ENCODE measurements at places on chromosomes 7 and 10.

- DNase-seq, result no peak
These were observed 55.5 kb upstream of the CABCOCO1 start for GRCh38 chr10:61606959-61607907.

DNA sequence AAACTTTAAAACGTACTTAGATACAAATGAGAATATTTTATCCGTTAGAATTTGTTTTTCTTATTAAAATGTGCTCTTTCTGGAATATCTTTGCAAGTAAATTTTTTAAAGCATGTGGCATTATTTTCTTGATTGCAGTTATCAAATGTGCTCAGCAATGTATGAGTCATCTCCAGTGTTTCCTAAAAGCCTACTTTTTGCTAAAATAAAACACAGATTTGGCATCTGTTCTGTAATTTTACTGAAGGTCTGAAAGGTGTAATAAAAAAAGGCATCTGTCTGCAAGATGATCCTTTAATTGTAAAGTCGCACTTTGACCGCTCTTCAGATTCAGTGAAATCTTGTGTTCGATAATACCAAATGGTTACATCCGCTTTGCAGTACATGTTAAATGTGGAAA, 3.4 kb downstream of the GNAT3 start:
- no peak for DNase-seq

DNA sequence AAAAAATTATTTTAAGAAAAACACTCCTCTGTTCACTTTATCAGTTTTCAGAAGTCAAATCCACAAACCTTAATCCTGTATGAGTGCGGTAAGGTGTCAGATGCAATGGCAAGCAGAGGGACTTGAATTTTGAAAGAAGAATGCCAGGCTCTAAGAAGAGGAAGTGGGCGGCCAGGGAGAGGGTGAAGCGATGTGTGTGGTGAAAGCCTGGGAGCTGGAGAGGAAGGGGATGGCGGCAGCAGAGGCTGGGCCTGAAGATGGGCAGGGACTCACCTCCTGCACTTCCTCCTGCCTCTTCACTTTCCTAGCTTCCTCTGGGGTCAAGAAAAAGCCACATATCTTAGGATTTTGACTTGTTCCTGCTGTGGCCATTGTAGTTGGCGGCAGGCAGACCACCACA, 609.6 kb downstream of the PARD3 start:
- no peak for DNase-seq

DNA sequence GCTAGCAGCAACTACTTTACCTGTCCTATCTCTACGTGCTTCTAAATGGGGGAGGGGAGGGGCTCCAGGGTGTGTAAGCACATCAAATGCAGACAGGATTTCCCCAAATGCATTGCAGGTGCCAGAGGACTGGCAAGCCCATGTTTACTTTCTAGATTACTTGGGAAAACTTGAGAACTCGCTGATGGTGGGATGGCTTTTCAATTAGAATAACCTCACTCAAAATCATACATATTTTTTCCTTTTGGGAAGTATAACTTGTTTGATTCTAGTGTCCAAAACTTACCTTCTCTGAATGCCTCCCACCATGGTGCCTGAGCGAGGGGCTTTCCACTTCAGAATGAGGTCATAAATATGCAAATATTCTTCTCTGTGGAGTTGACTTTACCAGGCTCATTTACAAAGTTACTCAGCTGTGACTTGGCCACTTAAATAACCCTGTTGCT, 191.3 kb upstream of the RHOBTB1 start:
- no peak for DNase-seq

GRCh38 chr7:111657018-111657417, 94.7 kb upstream of the IMMP2L start:
- DNase-seq, result no peak

DNA sequence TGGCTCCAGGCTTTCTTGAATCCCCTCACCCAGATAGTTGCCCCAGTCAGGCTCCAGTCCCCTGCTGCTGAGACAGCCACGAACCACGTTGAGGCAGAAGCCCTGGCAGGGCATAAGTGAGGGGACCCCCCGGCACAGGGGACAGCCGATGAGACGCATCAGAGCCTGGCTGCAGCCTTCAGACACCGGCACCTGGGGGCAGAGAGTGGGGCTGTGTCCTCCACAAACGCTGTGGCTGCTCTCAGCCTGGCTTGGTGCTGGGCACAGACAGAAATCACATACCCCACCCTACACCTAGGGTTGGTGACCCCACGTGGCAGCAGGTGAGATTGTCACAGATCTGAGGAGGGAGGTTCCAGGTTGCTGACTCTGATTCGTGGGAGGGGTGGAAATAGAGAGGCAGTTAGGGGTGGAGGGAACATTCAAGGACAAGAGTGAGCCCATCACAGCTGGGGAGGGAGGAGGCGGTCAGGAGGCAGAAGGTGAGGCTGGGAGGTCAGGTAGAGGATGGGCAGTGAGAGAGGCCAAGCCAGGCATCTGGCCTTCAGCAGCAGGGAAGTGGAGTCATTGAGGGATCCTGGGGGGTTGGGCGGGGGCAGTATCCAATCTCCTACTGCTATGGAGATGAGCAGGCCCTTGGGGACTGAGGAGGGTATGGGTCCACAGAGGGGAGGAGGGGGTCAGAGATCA, 3.2 kb downstream of the GPC2 start:
- no peak for DNase-seq

DNA sequence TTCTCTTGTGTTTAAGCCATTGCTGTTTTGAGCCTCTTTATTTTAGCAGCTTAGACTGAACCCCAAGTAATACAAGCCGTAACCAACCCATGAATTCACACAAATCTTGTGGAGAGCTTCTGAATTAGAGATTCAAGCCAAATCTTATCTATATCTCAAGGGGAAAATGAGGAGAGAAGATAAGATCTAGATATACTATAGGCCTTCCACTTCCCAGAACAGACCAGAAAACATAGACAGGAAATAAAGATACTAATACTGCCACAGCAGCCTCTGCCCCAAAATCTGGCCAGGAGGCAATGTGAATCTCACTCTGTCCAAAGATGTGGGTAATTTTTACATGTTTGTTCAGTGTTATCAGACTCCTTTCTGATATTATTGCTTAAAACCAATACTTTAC, 307.2 kb downstream of the PTEN start:
- no peak for DNase-seq

DNA sequence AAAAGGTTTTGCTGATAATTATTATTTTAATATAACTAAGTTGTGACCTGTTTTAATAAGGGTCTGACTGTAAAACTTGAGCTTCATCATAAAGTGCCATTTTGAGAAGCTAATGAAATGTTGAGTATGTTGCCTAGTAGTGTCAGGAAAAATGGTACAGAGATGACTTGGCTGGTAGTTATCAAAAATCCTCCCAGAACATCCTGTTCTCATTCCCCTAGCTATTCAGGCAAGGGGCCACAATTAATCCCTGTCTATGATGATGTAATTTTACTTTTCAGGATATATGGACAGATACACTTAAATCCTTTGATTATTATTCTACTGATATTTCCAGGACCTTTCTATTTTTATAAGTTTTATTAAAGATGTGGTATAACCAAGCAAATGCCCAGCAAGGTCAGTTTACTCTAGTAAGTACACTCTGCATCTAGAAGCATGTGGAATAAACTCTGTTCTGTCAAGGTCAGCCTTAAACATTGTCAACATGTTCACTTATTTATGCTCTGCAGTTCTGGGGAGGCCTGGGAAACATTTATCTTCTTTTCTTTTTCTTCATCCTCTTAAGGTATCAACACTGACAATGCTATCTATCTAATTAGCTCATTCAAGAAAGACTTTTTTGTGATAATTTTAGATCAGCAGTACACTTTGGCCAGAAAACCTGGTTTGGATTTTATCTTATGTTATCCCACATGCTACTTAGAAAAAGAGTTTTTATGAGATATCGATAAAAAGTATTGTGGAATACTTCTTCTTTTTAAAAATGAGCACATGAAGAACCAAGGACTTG, 32.1 kb downstream of the BTRC start:
- no peak for DNase-seq

DNA sequence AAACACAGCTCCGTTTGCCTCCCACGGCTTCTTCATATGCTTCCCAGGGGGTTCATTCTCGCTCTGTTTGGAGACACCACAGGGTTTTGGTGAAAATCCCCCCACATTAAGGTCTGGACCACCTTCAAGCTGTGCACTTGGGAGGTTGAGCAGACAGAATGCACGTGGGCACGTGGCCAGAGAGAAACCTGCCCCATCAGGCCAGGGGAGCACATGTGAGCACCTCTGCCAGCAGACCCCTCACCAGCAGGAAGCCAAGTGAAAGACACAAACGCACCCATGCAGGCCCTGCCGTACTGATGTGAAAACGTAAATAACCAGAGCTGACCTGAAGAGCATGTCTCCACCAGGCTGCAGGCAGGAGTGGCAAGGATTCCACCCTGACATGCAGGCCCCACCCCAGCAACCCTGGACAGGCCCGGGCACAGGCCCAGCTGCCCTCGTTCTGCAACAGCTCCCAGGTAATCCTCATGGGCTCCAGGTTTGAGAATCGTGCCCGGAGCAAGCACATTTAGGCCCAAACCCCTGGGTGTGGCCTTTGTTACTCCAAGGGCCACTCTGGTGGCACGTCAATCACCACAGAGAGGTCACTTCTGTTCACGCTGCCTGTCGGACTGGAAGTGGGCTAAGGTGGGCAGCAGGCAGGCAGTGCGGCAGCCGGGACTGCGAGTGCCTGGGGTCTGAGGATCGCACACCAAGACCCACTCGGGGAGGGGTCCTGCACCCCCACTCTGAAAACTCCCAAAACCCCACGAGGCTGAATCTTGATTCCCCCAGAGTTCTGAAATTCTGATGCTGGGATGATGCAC, 184.4 kb downstream of the PTPRN2 start:
- no peak for DNase-seq

GRCh38 chr7:19107356-19108146, 9.9 kb downstream of the TWIST1 start:
- peak; percentile 43 for DNase-seq

- DNase-seq, result no peak
These were observed 113.8 kb upstream of the CACUL1 start for GRCh38 chr10:118868589-118868988.

- DNase-seq, result no peak
These were observed 195.6 kb upstream of the RHOBTB1 start for GRCh38 chr10:61139592-61139953.

GRCh38 chr7:118826246-118826645, 601.7 kb downstream of the ANKRD7 start:
- DNase-seq, result no peak

DNA sequence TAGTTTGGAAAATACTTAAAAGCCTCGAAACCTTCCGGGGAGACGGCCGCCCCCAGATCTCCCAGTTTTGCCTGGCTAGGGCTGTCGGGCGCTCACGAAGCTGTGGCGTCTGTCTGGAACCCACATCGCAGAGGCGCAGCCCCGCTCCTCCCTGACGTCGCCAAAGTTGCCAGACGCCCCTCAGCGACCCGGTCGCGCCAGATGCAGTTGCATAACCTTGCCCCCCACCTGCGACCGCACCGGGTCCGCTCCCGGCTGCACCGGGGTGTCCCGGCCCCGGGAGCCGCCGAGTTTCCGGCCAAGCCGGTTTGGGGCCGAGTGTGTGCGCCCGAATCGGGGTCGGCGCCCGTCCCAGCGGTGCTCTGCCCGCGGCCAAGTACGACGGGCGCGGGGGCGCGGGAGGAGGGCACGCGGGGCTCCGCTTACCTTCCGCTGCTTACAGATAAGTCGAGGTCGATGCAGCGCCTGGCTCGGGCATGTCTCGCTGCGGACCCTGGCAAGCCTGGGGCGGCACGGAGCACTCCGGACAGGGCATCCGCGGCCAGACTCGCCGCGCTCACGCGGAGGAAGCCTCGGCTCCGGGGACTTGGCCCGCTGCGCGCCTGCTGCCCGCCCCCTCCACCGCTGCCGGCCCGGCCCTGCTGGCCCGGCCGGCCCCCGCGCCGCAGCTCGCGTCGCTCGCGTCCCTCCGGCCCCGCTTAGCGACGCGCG, 665 bp downstream of the INSYN2A start:
- DNase-seq, result peak; percentile 39

DNA sequence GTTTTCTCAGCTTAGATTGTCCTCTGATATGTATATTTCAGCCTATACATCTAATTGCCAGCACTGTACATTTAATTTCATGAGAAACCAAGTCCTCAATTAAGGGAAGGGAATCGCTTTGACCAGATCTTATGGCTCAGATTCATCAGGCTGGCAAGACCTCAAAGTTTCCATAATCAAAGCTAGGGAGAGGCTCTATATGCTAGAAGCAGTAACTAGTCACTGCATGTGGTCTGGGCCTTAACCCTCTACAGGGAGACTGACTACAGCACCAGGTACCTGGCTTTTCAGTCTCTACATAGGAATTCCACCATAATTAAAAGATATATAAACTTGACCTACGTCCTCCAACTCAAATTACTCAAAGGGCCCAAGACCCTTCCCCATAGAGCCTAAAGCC, 97.4 kb upstream of the JAZF1 start:
- no peak for DNase-seq

DNA sequence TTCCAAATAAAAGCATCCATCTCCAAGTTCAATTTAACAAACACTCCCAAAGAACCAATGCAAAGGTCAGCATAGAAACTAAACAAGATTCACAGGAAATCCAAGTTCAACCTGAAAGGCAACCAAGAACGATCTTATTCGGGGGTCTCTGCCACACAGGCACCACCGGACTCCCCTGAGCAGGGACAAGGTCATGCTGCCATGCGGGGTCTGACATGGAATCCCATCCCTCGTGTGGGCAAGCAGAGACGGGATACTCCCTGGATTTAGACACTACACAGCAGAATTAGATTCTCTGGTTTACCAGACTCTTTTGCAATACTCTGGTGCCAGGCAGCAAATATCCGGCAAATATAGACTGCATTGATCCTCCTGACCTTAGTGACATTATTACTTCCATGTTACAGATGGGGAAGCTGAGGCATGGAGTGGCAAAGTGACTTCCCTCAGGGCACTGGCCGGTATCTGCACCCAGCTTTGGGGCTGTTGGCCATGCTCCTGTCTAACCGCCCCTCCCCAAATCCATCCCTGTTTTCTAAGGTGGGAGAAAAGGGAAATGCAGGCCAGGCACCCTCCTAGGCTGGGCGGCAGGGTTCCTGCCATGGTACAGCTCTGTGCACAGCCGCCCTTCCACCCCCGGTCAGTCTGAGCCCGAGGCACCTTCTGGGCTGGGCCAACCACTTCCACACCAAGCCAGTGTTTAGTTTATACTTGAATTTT, 111.8 kb downstream of the VIPR2 start:
- DNase-seq, result no peak

DNA sequence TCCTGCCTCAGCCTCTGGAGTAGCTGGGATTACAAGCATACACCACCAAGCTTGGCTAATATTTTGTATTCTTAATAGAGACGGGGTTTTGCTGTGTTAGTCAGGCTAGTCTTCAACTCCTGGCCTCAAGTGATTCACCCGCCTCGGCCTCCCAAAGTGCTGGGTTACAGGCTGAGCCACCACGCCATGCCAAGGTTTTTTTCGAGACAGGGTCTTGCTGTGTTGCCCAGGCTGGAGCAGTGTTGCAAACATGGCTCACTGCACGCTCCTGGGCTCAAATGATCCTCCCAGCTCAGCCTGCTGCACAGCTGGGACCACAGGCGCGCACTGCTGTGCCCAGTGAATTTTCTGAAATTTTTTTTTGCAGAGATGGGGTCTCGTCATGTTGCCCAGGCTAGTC, 3.3 kb upstream of the SEC31B start:
- DNase-seq, result no peak

- DNase-seq, result no peak
These were observed 1.1 kb downstream of the DENND11 start for GRCh38 chr7:141700848-141701371.

Measured in MG63 (cell line).